Tibial nerve (tissue), 4 donors: ENCODE measurements at places on chromosomes 7 and 10.

GRCh38 chr7:107267138-107267537 lies 98.3 kb downstream of the HBP1 start:
- no peak for DNase-seq

DNA sequence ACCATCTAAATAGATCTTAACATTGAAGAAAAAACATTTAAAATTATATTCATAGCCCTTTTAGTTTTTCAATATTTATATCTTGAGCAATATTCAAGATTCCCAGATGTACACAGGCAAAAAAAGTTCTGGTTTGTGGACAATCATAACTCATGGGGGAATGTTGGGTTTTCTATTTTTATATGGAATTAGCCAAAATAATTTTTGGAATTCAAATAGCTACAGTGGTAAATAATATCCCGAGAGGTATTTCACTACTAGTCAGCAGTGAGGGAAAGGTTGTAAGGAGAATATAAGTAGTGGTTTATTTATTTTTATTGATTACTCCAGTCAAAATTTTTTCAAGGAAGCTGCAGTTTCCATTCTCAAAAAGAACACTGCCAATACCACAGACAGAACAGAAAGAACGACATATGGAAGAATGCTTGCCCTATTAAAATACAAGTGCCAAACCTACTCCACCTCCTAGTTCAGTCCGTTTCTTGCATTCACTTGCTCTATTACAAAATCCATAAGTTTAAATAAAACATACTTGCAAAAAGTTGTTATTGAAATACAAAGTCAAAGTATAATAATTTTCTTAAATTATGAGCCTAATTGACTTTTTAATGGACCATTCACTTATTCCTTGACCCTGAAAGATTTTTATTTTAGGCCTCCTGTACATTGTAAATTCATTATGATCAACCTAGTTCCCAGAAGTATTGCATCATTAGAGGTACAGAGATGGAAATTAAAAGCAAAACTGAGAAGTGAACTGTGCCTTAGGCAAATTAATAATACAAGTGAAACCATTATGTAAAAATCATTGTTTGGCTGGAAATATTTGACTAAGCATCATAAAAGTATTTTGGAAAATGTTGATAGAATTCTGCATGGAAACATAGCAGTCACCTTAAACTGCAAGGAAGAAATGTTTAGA lies 533.2 kb downstream of the PARD3 start:
- DNase-seq: no peak

DNA sequence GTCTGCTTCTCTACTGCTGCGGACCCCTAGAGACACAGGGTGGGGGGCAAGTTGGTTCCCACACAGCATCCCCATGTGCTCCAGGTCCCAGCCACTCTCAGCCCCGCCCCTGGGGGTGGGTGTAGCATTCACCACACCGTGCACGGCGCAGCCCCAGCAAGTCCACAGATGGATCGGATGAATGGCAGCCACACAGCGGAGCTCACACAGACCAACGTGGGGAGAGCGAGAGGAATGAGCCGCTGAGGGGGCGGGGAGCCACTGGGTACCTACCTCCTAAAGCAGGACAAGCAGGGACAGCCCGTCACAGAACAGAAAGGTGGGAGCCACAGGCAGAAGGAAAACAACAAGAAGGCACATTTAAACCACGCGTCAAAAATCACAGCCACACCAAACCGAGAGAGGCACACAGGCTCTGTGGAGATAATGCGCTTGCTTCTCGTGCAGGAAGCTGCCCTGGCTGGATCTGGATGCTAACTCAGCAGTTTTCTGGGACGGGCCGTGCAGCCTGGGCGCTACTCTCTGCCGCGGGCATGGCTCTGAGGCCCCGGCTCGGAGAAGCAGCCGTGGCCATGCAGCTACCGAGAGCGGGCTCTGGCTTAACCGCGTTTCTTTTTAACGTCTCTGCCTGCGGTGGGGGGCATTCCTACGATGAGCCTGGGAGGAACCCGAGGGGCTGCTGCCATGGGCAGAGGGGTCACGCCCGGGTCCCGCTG lies 102.5 kb downstream of the CYTH3 start:
- DNase-seq: no peak

DNA sequence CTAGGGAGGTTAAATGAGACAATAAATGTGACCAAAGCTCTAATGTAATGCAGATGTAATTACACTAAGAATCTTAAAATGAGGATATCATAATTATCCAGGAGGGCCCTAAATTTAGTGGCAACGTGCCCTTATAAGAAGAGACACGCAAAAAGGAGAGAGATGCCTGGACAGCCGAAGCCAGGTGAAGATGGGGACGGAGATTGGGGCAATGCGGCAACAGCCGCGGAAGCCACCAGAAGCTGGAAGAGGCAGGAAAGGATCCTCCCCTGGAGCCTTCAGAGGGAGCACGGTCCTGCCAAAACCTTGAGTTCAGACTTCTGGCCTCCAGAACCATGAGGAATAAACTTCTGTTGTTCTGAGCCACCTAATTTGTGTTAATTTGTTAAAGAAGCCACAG lies 25.3 kb upstream of the C10orf71 start:
- no peak for DNase-seq

- DNase-seq: no peak
These were observed 15.6 kb downstream of the FANK1 start for GRCh38 chr10:125911990-125912389.

DNA sequence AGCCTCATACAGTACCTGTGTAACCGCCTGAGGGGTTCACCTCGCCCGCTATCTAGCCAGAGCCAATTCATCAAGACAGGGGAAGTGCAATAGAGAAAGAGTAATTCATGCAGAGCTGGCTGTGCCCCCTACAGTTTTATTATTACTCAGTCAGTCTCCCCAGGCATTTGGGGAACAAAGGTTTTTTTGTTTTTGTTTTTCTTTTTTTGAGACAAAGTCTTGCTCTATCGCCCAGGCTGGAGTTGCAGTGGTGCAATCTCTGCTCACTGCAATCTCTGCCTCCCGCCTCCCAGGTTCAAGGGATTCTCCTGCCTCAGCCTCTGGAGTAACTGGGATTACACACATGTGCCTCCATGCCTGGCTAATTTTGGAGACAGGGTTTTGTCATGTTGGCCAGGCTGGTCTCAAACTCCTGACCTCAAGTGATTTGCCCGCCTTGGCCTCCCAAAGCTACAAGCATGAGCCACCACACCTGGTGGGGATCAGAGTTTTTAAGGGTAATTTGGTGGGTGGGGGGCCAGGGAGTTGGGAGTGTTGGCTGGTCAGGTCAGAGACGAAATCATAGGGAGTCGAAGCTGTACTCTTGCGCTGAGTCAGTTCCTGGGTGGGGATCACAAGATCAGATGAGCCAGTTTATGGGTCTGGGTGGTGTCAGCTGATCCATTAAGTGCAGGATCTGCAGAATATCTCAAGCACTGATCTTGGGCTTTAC lies 116.5 kb downstream of the MARCHF5 start:
- DNase-seq: no peak

DNA sequence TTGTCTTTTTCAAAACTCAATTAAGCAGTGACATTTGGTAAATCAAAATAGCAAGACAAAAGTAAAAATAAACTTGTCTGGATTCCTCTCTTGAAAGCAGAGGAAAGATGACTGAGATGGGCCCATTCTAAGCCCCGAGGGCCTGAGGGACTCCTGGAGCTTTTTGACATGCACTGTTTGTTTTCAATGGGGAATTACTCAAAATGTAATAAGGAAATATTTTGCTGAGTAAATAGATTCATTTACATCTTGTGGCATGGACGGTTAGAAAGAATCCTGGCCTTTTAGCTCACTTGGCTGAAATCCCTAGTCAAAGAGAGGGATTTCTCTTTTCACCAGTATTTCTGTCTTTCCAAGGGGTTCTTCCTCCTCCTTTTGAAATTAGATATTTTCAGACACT lies 108.0 kb downstream of the MKX start:
- DNase-seq: no peak

DNA sequence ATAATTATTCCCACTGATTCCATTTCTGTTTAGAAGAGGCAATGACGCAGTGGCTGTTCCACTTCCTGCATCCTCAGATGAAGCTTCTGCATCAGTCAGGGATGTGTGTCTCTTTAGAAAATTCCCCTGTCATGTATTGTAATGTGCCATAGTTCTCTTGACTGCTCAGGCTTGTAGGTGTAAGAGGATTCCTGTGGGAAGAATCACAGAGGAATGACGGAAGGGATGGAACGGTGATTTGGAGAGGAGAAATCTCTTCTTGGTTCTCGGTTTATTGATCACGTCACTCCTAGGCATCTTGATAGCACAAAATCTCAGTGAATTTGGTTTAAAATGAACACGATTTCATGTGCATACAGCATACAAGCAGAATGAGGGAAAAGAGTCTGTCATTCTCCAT lies 69.8 kb upstream of the PRKCQ start:
- no peak for DNase-seq

GRCh38 chr10:19640566-19641263 lies 175.5 kb upstream of the PLXDC2 start:
- DNase-seq: no peak

GRCh38 chr7:93156884-93157283 lies 8.7 kb upstream of the SAMD9L start:
- DNase-seq: no peak

- DNase-seq: no peak
These were observed 41.1 kb upstream of the KDM7A start for GRCh38 chr7:140217750-140218501.

GRCh38 chr10:113002449-113002777 lies 52.4 kb downstream of the TCF7L2 start:
- DNase-seq: no peak

DNA sequence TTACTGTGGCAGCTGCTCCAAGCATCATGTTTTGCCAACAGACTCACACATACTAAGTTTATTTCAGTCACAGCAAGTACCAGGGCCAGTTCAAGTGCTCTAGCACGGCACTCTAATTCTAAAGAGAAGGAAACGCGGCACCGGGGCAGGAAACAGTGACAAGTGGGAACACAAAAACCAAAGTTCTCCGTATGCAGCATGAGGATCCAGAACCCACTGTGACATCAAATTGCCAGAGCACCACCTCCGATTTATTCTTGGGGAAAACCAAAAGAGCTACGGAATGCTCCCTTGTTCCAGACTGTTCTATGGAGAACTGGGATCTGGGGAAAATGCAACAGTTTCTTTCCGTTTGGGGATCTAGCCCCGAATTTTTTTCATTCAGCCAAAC lies 448 bp upstream of the PTER start:
- no peak for DNase-seq

DNA sequence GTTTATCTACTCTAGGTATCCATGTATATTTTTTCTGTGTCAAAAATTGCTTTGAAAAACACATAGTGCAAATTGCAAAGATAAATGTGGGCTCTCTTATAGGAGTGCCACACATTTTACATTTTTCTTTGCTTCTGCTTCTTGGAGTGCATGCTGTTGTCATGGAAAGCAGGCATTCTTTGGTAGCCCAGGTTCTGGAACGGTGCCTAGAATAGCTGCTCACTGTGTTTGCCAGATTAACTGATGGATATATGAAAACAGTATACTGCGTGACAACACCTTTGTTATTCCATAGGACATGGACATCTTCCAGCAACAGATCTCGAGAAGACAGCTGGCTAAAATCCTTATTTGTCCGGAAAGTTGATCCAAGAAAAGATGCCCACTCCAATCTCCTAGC lies 13.4 kb downstream of the NIPSNAP2 start:
- DNase-seq: no peak

- no peak for DNase-seq
These were observed 28.6 kb upstream of the C10orf67 start for GRCh38 chr10:23373156-23373555.

DNA sequence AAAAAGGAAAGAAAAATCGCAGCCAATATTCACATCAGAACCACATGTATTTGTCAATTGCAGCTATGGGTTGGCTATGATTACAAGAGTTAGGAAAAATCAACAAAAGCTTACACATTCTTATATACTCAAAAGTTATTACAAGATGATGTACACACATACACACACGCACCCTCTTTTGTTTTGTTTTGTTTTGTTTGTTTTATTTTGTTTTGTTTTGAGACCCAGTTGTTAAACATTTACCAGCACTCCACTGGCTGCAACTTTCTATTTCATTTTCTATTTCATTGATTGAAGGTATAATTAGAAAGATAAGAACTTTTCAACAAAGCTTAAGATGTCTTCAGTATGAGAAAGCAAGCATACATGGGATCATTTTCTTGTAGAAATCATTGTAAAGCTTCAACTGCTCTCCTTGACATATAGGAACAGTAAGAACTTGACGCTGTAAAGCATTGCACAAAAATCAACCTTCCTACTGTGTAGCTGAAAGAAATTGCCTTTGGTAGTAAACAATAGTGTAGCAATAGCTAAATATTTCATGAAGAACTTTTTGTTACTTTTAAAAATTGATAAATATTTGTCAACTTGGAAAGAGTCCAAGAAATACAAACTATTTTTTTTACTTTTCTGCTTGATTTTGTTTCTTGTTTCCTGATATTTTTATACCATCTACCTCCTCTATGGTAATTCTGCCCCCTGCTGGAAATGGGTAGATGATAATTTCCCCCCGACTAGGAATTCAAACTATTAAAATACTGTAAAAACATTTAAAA lies 205.9 kb downstream of the MBL2 start:
- DNase-seq: no peak

- no peak for DNase-seq
These were observed 34.7 kb downstream of the GSDME start for GRCh38 chr7:24722386-24723177.

GRCh38 chr7:90706072-90706716 lies 110.1 kb downstream of the CDK14 start:
- no peak for DNase-seq

- DNase-seq: no peak
These were observed 15.2 kb downstream of the SLC13A4 start for GRCh38 chr7:135712796-135713195.

- no peak for DNase-seq
These were observed 297.9 kb upstream of the HGF start for GRCh38 chr7:82067628-82068264.

GRCh38 chr10:22655312-22655981 lies 58.9 kb downstream of the PIP4K2A start:
- no peak for DNase-seq

GRCh38 chr10:131781076-131781475 lies 119.7 kb upstream of the PPP2R2D start:
- DNase-seq: no peak

GRCh38 chr10:104146882-104147281 lies 24.9 kb downstream of the SFR1 start:
- no peak for DNase-seq
